ENCODE measurements at places on chromosomes 7 and 10. TPM values are rescaled to one million over a fixed set of nuclear protein-coding genes. Genes with fewer than 3 reads are reported as not detected.

Gene OR6B1
- not detected for total RNA-seq

Gene ADD3
- 117 TPM for total RNA-seq

Gene SLC13A4
- total RNA-seq = 0.15 TPM

Gene RET
- 8.4 TPM for total RNA-seq

Gene GPR141
- 0.64 TPM for total RNA-seq
